Amniotic epithelial cell (primary cell): ENCODE measurements at places on chromosomes 3 and 15.

DNA sequence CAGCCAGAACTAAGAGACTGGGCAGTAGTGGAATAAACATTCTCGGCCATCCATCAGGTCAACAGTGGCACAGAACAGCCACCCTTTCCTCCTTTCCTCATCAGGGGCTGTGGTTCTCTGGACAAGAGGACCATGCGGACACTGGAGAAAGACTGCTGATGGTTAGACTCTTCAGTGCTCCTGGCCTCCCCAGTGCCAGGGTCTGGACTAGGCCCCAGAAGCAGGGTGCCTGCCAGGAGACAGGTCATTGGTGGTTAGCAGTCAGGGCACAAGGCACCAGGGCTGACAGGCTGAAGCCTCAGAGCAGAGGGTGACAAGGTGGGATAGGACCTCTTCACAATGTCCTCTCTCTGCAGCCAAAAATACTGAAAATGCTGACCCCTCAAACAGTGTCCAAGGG lies 30.1 kb downstream of the POC1A start:
- no peak for DNase-seq

DNA sequence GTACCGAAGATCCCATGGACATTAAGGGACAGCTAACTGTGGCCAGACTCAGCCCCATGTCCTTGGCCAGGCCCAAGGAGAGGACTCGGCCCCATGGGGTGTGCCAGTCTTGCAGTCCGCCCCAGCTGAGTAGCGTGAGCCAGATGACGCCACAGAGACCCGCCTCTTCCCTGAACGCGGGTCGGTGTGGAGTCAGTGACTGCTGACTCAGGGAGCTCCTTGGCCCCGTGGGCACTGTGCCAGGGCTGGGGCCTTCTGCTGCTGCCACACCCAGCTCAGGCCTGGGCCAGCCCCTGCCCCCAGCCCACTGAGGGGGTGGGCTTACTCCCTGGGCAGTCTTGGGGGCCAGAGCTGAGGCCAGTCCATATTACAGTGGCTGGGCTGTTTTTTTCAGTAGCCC lies 52.8 kb downstream of the PLXNA1 start:
- peak; percentile 76 for DNase-seq

DNA sequence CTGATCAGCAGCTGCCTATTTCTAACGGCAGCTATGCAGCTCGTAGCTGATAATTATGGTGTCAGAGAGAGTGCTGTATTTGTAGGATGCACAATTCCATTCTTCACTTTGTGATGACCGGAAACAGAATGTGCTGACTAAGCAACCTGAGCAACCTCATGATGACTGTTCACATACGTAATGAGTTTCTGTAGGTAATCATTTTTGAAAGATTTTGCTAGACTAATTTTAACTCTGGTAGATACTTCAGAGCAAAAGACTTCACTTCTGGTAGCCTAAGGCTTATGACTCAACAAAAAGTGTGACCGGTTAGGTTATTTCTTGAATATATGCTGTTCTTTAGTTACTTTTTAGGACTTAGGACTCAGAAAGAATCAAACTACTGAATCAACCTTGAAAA lies 567.7 kb downstream of the NAALADL2 start:
- DNase-seq, result no peak

- no peak for DNase-seq
Observed at GRCh38 chr3:192155194-192155593, 572.1 kb downstream of the FGF12 start.

DNA sequence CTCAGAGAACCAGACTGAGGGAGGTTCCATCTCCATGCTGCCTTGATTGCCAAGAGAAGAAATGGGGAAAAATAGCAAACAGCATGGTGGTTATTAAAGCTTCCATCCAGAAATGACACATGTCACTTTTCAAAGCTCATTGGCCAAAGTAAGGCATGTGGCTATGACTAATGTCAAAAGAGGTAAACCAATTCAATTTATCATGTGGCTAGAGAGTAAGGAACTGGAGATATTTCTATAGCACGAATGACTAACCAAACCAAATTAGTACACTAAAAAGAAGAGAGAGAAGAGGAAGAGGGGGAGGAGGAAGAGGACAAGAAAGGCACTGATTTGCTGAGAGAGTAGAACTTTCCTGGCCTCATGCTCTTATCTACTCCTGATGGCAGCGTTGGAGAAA lies 115.2 kb upstream of the SLC6A11 start:
- no peak for DNase-seq

DNA sequence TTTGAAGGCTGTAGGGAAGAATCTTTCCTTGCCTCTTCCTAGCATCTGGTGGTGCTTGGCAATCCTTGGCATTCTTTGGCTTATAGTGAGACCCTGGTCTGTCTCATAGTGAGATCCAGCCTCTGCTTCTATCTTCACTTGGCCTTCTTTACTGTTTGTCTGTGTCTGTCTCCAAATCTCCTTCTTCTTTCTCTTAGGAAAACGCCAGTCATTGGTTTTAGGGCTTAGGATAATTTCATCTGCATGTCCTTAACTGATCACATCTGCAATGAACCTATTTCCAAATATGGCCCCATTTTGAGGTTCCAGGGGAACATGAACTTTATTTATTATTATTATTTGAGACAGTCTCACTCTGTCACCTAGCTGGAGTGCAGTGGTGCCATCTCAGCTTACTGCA lies 25.8 kb downstream of the KAT2B start:
- no peak for DNase-seq

- peak; percentile 43 for DNase-seq
Observed at GRCh38 chr3:114756506-114757279, 390.4 kb downstream of the ZBTB20 start.

GRCh38 chr3:175212896-175213295 lies 353.8 kb downstream of the NAALADL2 start:
- peak; percentile 21 for DNase-seq
